ENCODE measurements at places on chromosomes 1 and 21.
A peak's percentile ranks its signal among the peaks of the same experiment; 100 is the strongest.

DNA sequence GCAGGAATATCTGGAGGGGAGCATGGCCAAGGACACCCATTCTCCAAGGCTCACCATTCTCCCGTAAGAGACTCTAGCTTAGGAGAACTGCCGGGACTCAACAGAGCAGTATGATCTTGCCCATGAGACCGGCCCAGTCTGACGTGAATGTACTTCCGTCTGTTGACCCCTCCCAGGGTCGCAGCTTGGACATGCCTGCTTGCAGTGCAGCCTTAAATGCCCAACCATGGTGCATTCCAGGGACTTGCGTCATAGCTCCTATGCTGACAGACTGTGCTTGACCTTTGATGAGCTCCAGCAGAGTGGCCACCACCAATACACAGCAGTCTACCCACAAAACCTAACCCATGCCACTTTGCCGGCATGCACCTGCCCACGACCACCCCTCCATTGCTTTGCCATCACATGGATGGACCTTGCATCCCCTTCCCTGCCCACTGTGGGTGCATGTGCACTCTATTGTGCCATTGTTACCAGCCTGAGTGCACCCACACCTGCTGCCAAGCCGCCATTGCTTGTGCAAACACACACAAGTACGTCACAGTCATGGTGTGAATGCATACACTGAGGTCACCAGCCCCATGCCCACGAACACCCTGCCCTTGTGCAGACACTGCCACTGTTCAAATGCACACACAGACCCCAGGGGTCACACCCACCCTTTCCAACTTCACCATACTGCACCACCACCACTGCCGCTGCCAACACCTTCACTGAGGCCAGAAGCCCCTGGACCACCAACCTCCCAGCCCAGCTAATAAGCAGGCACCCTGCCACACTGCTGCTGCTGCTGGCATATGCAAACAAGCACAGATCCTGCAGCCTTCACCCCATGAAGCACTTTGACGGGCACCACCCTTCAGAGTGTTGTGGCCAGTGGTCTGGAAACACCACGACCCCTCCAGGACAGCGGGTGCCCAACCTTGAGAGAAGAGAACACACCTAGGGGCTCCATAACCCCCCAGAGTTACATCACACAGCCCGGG, 1141.3 kb downstream of the BRINP3 start:
- no peak for DNase-seq

DNA sequence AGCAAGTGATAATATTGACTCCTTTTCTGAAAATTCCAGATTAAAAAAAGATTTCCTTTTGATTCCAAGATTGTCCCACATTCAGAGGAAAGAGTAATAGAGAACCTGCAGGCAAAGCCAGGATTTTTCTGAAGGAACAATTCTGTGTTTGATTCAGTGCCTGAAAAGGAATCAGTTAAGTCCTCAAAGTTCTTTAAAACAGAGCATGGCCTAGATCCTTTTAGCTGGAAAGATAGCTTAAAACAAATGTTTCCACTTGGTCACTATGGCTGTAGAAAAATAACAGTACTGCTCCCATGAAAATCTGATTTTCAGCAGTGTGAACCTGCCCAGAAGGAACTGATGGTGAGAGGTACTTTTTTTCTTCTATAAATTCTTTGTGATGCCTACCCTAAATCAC, 41.8 kb downstream of the HS2ST1 start:
- no peak for DNase-seq

DNA sequence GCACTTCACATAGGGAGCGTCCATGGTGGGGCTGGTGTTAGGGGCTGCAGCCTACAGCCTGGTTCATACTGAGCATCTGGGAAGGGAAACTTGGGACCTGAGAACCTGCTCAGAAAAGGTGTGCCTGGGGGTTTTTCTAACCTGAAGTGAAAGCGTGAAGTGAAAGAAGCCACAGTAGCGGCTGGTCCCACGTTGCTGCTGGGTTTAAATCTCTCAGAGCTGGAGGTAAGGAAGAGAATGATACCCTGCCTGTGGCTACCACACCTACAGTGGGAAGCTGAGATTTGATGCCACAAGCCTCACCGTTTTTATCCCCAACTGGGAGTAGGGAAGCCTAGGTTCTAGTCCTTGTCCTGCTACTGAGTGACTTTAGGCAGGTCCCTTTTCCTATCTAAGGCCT, 21.0 kb upstream of the FUCA1 start:
- DNase-seq: no peak

DNA sequence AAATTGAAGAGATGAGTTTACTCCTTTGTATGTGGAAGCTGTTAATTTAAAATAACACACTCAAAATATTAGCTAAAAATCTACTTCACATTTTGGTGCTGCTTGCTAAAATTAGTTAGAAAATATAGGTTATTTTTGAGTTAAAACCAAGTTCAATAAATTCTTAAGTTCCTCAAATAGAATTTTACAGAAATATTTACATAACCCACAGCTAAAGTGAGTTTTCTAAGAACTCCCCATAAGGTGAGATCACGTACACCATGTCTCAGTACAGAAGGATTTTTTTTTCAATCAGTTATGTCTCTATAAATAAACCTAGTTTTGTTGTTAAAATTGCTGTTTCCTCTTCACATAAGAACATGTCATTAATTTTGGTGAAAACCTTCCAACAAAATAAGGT, 108.0 kb downstream of the SDCCAG8 start:
- no peak for DNase-seq

DNA sequence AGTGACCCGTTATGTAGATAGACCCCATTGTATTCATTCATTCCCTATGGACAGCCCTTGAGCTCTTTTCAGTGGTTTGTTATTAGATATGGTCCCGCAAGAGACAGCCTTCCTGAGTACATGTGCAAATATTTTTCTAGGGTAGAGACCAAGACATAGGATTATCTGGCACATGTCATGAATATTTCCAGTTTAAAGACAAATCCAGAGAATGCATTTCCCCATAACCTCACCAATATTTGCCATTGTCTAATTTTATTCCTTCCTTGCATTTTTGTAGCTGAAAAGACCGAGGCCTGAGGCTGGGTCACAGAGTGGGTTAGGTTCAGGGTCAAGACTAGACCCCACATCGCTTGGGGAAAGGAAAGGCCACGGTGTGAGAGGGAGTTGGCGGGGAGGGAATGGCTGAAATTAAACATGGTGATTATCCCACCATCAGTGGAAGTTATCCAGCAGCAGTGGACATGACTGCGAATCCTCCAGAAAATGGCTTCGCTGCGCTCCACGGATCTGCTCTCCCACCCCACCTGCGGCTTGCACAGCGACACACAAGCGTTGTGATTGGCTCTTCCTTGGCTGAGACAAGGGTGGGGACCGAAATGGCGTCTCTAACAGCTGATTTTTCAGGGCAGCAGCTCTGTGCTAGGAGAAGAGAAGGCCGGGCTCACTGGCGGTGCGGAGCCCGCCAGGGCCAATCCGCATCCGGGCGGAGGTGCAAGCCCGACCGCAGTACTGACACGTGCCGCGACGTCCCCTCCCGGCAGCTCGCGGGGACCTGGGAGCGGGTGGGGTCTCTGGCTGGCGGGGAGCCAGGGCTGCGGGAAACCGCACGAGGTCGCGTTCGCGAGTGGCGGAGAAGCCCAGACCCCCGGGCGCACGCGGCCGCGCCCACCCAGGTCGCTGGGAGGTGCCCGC, 16.1 kb upstream of the STMN1 start:
- DNase-seq: peak; percentile 18

GRCh38 chr1:54294887-54295286, 94.9 kb downstream of the MRPL37 start:
- no peak for DNase-seq

DNA sequence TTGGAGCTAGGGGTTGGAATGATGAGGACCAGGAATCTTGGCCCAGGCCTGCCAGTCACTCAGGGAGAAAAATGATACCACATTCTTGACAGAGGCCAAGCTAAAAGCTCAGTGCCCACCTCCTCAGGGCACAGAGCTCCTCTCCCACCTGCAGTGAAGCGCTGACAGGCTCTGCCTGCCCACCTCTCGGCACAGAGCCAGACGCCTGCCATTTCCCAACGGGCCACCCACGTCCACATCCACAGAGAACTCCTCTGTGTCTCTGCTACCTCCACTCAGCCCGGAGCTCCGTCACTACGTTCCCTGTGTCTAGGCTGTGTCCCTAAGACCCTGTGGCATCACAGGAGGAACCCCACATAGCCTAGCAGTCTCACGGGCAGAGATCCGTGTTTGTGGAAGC, 60.8 kb downstream of the MRPL37 start:
- no peak for DNase-seq

- DNase-seq: no peak
These were observed 4.5 kb downstream of the PRAMEF12 start for GRCh38 chr1:12778061-12778460.
